ENCODE measurements at places on chromosomes 2 and 18.

DNA sequence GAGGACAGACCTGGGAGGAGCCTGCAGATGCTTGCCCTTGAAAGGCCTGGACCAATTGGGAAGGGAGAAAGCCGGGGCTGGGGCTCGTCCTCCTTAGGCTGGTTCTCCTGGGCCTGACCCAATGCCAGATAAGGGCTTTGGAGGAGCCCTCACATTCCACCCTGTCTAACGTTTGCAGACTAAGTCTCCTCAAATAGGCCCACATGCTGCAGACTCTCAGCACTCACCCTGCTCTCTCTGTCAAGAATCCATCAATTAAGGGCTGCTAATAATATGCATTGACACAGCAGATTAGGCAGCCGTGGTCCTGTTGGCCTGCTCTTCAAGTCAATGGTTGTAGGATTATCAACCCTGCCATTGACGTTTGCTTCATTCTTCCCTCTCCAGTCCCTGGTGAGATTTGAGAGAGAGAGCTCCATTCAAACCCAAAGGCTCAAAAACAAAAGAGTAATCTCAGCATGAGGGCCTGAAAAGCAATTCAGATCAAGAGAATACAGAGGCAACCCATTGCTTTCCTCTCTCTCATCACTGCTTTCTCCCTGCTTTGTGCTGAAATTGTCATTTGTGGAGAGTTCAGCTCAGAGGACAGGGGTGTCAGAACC, 167.6 kb downstream of the INSIG2 start:
- DNase-seq = no peak

DNA sequence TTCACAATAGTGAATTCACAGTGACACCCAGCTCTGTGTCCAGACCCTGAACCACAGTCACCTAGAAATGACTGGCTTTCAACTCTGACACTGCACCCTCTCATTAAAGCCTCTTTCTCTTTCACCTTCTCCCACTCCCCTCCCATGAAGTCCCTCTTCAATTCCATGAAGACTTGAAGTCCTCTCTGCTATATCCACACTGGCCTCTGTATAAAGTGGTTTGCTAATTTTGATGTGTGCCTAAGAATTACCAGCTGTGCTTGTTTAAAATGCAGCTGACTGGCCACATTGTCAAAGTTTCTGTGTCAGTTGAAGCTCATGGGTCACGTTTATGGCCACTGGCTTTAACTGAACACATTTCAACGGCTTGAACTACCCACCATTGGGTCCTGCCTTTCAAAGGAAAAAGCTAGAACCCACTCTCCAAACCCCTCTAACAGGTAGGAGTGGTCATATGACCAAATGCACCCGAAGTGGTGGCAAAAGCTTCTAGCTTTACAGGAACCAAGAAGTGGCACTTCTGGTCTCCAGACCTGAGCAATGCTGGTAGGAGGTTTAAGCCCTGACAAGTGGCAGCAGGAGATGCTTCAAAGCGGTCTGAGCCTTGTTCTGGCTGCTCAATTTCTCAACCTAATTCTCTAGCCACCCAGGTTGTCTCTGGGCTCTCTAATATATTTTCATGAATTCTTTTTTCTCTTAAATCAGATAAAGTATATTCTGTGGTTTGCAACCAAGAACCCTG, 34.2 kb downstream of the B4GALT6 start:
- no peak for DNase-seq

DNA sequence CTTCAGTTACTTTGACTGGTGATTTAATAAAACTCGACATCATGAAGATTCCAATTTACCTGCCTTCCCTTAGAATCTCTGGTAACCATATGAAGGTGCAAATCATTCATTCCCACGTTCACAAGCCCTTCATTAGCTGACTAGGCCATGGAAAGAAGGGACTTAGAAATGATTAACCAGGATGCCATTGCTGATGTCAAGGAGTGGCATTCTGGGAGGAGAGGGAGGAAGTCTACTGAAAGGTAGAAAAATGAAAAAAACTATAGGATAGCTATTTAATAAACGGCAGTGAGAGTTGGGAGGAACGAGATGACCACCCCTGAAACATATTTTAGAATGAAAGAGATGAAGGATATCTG, 1.4 kb downstream of the ATIC start:
- DNase-seq = no peak

GRCh38 chr2:207251573-207252192, 85.9 kb upstream of the KLF7 start:
- DNase-seq = no peak

GRCh38 chr2:233240897-233241296, 10.6 kb upstream of the ATG16L1 start:
- DNase-seq = no peak

DNA sequence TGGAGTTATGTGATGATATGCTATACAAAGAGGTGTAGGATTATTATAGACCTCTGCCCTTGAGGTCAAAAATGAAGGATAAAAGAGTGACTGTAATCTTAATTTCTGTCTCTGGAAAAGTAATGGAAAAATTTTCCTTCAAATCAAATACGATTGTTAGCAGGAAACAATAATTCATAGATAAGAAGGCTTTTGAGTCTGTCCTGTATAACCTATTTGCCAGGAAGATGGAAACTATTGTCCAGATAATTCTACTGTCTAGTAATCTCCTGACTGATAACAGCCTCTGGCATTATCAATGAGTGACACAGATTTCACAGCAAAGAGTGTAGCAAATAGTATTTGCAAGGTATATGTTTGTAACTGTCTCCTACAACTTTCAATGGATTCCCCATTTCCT, 307.8 kb downstream of the MTX2 start:
- DNase-seq = no peak

DNA sequence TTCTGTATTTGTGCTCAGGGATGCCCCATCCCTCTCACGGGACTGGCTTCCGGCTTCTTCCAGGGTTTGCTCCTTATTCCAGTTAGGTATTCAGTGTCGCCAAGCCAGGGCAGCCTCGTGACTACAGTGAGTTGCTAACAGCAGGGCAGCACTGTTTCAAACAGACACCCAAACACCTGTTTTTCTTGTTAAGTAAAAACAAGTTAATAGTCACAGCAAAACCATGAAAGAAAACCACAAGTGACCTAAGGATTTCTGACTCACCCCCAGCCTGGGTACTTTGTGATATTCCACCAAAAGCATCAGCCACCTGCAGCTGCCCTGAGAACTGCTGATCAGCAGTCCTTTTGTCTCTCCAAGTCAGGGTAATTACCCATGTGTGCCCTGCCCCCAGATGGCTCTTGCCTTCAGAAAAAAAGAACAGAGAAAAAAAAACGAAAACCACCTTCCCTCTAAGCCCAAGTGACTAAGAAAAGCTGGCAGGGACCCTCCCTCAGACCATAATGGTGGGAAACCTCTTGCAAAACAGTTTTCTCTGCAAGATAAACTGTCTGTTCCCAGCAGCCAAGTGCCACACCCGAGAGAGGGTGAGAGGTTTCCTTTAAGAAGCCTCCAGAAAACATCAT, 178.2 kb downstream of the ANAPC1 start:
- no peak for DNase-seq

GRCh38 chr2:234051374-234052070, 1.0 kb downstream of the SPP2 start:
- no peak for DNase-seq

GRCh38 chr2:108701208-108701607, 18.1 kb upstream of the RANBP2 start:
- no peak for DNase-seq
